ENCODE measurements at places on chromosomes 7 and 10.

- no peak for DNase-seq
Observed at GRCh38 chr7:151374726-151375125, 33.1 kb downstream of the NUB1 start.

- DNase-seq, result no peak
Observed at GRCh38 chr10:91210014-91210413, 10.4 kb upstream of the PCGF5 start.

DNA sequence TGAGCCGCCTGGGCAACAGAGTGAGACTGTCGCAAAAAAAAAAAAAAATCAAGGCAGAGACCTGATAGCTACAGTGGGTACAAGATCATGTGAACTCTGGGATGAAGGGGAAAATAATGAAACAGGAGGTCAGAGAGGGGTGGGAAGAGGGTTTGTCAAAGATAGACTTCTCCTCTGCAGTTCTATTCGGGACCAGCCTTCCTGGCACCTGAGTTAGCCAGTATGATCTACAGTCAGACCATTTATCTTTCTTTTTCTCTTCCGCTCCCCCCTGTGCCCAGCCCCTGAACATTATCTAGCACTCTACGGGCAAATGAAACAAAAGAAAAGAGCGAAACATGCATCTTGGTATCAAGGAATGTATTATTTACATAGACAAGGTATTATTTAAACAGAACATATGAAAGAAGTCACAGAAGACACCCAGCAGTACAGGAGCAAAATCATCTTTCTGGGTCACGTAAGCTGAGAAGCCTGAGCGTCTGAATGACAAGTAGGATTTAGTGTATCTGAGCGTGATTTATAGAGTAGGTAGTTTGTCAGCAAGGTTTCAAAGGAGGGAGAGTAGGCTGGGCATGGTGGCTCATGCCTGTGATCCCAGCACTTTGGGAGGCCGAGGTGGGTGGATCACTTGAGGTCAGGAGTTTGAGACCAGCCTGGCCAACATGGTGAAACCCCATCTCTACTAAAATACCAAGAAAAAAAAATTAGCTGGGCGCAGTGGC, 109.0 kb downstream of the PRKCQ start:
- no peak for DNase-seq

DNA sequence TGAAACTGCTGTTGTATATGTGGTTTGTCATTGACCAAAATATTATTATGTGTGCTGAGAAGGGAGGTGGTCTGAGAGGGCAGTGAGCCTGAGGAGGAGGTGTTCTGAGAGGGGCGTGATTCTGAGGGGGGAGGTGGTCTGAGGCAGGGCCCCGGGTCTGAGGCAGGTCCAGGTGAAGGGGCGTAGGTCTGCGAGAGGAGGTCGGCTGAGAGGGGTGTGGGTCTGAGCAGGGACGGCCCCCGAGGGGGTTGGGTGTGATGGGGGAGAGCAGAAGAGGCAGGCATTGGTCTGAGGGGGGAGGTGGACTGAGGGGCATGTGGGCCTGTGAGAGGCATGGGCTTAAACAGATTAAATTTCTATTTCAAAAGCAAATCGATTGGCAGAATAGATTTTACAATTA, 32.4 kb downstream of the AKR1C4 start:
- DNase-seq, result no peak

DNA sequence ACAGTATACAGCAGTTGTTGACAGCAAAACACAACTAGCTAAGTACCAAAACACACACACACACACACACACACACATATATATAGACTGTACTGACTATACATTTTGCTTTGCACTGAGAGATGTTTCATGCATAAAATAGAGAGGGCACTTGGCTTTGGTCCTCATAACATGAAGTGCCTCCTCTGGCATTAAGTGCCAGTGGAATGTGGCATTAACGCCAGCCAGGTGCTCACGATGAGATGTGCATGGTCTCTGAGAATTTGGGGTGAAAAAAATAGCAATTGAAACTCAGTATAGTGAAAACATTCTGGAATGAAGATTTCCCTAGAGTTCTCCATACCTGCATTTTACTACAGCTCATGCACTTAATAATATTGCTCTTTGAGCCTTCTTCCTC, 70.0 kb upstream of the INSYN2A start:
- DNase-seq, result no peak

GRCh38 chr7:135597181-135597925, 39.6 kb downstream of the NUP205 start:
- no peak for DNase-seq

GRCh38 chr7:44093102-44093641, 10.8 kb upstream of the POLM start:
- DNase-seq, result no peak

- DNase-seq, result no peak
Observed at GRCh38 chr7:73896454-73896853, 35.5 kb downstream of the TMEM270 start.

DNA sequence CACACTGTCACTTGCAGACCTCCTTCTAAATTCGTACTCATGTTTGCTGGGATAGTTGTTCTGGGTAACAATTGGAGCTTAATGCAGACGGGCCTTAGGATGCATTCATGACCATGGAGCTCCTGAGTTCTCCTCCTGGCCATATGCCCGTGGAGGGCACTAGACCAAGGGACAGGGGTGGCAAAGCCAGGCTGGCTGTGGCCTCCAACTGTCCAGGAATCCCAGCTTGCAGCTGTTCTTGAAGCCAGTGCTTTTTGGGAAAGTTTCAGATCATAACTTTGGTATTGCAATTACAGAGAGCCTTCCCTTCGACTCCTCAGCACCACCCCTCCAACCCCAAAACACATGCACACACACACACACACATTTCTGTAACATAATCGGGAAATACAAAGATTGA, 30.6 kb downstream of the ANTXRL start:
- DNase-seq, result no peak

- no peak for DNase-seq
Observed at GRCh38 chr7:104397442-104397841, 69.0 kb downstream of the LHFPL3 start.

GRCh38 chr7:68739306-68739705, 859.0 kb upstream of the AUTS2 start:
- no peak for DNase-seq

DNA sequence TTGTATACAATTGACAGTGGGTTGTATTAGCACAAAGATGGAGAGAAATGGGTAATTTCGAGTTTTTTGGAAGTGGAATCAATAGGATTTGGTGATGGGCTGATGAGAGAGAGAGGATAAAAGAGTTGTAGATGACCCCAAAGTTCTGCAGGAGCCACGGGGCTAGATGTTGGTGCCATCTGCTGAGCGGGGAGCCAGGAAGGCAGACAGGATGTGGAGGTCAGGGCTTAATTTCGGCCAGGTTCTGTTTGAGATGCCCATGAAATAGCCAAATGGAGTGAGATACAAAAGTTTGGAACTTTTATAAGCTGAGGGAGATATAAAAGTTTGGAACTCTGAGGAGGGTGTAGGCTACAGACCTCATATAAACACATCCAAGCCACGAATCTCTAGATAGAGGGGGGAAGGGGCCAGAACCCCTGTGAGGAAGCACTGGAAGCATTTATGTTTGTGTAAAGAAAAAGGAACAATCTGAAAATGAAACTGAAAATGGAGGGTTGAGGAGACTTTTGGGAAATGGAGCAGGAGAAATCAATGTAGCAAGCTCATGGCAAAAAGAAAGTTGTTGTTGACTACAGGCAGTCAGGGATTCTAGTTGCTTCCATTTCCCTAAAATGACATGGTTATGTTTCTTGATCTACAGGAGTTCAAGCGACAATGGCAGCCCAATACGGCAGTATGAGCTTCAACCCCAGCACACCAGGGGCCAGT, 2.2 kb downstream of the GIMAP4 start:
- DNase-seq, result no peak

GRCh38 chr10:3249307-3249889, 76.8 kb upstream of the PITRM1 start:
- DNase-seq, result no peak

DNA sequence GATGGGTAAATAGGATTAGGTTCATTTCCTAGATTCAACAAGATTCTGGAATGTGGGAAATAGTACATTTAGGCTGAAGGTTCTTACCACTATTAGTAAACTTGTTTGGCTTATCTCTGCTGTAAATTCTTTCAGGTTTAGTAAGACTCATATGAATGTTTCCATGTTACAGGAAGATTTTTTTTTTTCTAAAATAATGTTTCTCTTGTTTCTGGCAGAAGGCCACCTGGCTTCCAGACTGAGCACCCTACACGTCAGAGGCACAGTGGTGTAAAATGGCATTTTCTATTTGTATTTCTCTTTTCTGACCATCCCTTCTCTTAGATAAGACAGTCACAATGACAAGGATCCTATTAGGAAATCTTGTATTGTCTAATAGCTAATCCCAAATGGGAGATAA, 22.7 kb upstream of the AASS start:
- DNase-seq, result no peak

- no peak for DNase-seq
Observed at GRCh38 chr7:5564894-5565293, 141.3 kb upstream of the TNRC18 start.

- DNase-seq, result no peak
Observed at GRCh38 chr7:74202841-74203556, 6.8 kb upstream of the LAT2 start.

- no peak for DNase-seq
Observed at GRCh38 chr10:79170993-79171392, 102.2 kb downstream of the ZMIZ1 start.

- no peak for DNase-seq
Observed at GRCh38 chr10:6990891-6991290, 410.8 kb upstream of the PRKCQ start.

DNA sequence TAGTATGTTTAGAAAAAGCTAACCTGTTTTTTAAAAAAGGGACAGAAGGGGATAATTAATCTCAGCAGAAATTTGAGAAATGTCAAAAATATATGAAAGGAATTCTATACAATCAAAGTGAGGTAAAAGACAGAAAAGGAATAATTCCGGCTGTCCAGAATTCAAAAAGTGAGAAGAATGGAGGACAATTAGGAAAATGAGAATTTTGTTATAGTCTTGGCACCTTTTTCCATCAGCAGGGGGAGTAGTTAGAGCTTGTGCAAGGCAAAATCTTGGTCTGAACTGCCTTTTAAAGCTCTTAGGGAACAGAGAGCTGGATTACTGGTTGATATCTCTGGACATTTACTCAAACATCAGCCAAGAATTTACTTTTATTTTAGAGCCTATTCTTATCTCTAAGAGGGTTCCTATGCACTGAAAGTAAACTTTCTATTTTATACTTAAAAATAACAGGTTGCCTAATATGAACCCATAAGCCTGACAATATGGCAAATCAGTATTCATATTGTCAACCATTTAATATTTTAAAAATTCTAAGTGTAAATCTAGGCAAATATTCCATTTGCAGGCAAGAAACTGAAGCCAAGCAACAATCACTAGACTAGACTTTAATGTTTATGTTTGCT, 185.6 kb downstream of the ANK3 start:
- no peak for DNase-seq

- DNase-seq, result no peak
Observed at GRCh38 chr7:156493942-156494341, 146.6 kb upstream of the RNF32 start.

DNA sequence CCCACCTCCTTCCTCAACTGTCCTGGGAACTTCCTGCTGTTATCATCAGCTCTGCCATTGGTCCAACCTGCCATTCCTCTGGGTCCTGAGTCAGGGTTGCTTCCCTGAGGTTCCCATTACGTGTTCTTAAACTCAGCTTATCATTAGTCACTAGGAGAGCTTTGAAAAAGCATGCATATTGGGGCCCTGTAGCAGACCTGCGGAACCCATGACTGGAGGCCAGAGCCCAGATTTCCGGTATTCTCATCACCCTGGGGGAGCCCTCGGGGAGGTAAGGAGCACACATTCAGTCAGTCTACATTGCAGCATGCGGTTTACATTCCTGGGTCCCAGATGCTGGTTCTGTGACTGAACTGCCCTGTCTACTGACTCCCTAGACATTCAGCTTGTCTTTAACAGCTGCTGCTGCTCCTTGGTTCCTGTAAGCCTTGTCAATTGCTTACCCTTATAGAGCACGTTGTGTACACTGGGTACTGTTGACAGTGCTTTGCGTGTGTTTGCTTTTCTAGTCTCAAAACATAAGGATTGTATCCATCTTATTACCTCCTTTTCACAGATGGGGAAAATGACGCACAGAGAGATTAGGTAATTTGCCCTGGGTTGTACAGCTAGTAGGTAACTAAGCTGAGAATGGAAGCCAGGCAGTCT, 12.8 kb downstream of the CDHR3 start:
- no peak for DNase-seq

DNA sequence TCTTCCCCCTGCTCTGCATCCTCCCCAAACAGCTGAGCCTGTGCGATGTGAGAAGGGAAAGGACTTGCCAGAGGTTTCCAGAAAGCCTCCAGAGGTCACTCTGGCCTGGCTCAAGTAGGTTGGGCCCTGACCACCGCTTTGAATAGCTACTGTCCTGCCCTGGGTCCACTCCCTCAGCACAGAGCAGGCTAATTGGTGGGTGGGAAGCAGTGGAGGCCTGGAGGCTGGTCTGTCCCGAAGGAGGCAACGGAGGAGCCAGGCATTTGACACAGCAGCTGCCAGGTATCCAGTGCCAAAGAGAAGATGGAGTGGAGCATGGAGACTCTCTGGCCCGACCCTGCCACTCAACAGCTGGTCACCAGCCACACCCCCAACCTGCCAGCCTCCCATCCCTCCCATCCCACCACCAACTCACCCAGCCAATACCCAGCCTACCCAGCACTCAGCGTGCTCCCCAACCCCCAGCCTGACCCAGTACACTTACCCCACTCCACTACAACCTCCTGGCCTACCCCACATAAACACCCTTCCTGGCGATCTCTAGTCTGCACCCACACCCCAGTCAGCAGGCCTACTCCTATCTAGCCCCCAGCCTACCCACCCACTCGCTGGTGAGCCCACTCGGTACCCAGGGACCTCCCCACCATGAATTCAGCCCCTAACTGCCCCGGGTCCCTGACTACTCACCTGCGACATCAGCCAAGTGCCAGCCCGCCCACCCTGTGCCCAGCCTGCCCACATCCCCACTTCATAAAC, 64.6 kb upstream of the COL13A1 start:
- DNase-seq, result no peak

DNA sequence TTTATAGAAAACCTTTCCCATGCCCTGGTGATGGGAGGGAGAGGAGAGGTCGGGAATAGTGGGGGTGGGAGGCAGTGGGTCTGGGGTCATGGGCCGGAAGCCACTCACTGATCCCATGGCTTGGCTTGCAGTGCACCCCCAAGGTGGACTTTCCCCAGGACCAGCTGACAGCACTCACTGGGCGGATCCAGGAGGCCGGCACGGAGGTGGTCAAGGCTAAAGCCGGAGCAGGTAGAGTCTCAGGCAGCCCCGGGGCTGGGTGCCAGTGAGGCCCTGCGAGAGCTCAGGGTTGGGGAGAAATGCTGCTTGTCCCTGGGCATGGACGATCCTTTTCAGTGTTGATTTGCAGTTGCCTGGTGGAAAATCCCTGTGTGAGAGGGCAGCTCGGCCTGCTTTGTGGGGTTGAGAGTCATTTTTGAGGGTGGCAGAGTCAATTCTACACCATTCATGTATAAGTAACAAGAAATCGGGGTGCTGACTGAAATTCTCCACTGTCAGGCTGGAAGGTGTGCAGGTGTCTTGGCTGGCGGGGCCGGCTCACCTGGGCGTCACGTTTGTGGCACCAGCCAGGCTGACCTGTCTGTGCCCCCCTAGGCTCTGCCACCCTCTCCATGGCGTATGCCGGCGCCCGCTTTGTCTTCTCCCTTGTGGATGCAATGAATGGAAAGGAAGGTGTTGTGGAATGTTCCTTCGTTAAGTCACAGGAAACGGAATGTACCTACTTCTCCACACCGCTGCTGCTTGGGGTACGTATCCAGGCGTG, 16.5 kb downstream of the MDH2 start:
- DNase-seq, result no peak

GRCh38 chr7:156881679-156882078, 11.3 kb downstream of the LMBR1 start:
- DNase-seq, result no peak

GRCh38 chr7:36083626-36084380, 69.3 kb upstream of the EEPD1 start:
- DNase-seq, result no peak
